ENCODE measurements at places on chromosomes 12 and 14. TPM values are rescaled to one million over a fixed set of nuclear protein-coding genes. Genes with fewer than 3 reads are reported as not detected.

The ADAM21 gene
- total RNA-seq = 0.28 TPM

GRCh38 chr12:12792421-12792820, 7.0 kb downstream of the APOLD1 start:
- DNase-seq = no peak

DNA sequence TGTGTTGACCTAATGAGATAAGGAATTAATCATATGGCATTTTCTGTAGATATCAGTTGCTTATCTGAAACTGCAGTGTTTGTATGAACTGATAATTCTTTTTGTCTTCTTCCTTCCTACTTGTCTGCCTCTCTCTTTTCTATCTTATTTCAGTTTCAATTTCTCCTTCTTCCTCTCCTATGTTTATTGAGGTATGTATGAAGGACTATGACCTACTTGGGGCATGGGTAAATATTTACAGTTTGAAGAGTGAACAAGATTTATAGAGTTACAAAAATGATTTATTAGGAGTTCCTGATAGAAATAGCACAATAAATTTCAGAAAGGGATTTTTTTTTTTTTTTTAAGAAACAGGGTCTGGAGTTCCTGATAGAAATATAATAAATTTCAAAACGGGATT, 88.7 kb upstream of the MUCL1 start:
- no peak for DNase-seq

GRCh38 chr12:104652358-104652757, 195.6 kb downstream of the CHST11 start:
- DNase-seq = no peak

GRCh38 chr14:95585953-95586620, 51.2 kb downstream of the GLRX5 start:
- no peak for DNase-seq

DNA sequence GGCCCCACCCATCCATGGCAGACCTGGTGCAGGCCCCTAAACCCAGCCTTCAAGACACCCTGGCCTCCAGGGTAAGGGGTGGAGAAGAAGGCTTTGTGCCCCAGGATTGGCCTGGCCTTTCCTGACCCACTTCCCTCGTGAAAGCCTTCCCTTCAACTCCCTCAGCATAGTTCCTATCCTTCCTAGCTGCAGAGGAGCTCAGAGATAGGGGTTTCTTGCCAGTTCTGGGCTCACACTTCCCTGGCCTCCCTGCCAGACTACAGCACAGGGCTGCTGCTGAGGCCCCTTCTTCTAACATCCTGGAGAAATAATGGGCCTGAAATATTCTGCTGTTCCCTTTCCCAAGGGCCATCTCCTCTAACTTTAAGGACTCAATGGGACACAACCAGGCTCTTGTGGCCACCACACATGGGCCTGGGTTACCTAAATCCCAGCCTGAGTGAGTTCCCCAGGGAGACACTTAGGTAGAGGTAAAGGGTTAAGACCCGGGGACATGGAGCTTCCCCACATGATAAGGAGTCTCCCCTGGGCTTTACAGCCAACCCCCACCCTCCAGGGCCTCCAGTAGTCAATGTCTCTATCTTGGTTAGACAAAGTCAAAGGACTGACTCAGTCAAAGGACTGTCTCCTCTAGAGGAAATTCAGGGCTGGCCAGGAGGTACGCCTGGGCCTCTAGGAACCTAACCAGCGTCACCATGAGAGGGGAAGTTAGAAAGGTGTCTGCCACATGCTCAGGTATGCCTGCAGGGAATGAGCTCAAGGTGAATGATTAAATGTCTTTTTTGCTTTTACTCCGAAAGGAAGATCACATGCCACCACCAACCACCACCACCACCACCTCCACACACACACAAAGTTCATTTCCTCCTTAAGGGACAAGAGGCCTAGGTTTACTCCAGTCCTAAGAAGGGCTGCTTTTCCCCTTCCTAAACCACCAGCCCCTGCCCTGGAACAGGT, 7.1 kb downstream of the ZFP36L1 start:
- no peak for DNase-seq

DNA sequence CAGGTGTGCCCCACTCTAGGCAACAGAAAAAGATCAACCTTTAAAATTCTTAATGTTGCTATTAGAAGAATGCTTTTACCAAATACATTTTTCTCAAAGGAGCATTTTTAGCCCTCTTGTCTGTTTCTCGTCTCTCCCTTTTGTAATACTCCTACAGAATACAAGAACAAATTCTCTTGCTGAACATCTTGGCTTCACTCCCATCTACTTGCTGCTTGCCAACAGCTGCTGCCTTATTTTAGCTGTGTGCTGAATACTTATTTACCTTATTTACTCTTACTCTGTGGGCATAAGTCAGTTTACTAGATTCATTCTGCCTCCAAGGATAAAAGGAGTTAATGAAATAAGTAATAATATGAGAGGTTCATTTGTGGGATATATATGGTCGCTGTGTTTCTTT, 70.8 kb downstream of the POLR3B start:
- no peak for DNase-seq

All from pulmonary artery endothelial cell (primary cell).